ENCODE measurements at places on chromosomes 7 and 10. TPM values are rescaled to one million over a fixed set of nuclear protein-coding genes. Genes with fewer than 3 reads are reported as not detected.

- DNase-seq: no peak
These were observed 52.5 kb upstream of the USP6NL start for GRCh38 chr10:11663763-11664555.

DNA sequence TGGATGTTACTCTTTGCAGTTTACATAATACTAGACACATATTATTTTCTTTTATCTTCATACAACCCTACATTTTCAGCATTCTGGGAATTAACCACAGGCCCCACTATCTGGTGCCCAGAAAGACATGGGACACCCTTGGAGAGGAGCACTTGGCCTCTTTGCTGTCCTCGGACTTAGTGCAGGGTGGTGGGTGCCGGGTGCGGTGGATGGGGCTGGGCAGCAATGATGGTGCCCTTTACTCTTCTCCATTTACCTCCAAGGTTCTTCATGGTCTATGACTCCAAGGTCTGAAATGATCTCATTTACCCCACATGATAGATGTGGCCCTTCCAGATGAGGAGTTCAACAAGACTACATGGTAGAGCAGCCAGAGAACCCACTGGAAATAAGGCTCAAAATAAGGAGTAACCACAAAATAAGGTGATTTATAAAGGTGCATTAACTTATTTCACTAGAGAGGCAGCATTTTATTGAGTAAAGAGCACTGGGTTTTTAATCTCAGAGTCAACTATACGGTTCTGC is 56.2 kb upstream of the IGFBP3 start:
- DNase-seq: no peak

DNA sequence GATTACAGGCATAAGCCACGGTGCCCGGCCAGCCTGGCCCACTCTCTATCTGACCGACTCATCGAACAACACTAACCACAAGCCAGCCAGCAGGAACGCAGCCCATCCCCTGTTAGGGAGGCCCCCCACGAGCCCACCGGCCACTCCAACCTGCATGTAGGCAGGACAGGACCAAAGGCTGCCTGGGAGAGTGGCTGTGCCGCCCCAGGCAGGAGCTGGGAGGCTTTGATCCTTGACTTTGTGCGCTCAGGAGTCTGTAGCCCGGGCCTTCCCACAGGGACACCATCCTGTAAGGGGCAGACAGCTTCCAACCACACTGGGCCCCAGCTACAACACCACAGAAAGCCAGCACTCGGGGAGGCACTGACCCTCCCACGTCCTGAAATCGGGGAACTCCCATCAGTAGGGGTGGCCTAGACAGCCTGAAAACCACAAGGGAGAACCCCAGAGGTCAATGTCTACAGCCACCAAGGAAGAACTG is 29.4 kb downstream of the GRID1 start:
- DNase-seq: peak; percentile 34

DNA sequence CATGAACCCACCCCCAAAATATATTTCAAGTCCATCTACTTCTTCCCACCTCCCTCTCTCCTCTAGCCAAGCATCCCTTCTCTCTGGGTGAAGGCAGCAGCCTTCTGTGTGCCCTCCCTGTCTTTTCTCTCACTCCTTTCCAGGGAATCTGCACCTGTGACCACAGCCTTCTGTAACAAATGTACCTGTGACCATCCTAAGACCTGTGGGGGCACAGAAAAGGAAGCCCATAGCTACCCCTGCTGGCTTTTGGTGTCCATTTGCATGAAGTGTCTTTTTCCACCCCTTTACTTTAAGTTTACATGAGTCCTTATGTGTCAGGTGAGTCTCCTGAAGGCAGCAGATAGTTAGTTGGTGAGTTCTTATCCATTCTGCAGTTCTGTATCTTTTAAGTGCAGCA is 2.0 kb upstream of the TBXAS1 start:
- no peak for DNase-seq

GRCh38 chr7:20122073-20122472 is 95.1 kb downstream of the MACC1 start:
- no peak for DNase-seq

GRCh38 chr7:138137423-138138171 is 61.3 kb downstream of the AKR1D1 start:
- DNase-seq: no peak

GRCh38 chr7:519484-520390 is at the start of gene PDGFA:
Gene PDGFA (minus strand): TSS chr7:519846. CDS start chr7:519001, 845 bp downstream.
- DNase-seq: peak; percentile 74

GRCh38 chr10:43939389-43939938 is 290.8 kb upstream of the ZNF32 start:
- no peak for DNase-seq

DNA sequence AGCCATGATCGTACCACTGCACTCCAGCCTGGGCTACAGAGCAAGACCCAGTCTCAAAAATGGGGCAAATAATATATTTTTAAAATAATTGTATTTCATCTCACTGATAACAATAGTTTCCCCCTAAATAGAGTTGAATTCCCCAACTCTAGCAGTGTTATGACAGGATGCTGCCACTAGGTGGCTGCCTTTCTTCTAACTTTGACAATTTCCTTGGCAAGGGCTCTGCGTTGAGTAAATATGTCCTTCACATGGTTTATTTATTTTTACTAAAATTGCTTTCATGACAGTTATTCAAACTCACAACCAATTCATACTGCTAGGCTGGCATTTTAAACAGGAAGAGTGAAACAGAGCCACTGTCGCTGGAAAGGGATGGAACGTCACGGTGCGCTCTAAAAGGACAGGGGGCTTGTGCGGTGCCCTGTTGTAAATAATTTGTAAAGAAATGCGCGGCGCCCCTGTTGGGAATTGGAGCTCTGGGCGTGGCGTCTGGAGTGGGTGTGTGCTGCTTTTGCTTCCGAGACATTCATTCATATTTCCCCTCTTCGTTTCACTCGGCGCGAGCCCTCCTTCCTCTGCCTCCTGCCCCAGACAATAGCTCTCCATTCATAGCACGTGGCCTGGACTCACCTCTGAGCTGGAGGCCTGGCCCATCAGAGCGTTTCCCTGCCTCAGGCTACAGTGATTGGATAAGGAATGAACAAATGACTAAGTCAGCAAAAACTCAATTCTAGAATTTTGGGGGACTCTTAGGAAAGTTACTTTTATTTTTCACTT is 20.5 kb upstream of the PITRM1 start:
- no peak for DNase-seq

DNA sequence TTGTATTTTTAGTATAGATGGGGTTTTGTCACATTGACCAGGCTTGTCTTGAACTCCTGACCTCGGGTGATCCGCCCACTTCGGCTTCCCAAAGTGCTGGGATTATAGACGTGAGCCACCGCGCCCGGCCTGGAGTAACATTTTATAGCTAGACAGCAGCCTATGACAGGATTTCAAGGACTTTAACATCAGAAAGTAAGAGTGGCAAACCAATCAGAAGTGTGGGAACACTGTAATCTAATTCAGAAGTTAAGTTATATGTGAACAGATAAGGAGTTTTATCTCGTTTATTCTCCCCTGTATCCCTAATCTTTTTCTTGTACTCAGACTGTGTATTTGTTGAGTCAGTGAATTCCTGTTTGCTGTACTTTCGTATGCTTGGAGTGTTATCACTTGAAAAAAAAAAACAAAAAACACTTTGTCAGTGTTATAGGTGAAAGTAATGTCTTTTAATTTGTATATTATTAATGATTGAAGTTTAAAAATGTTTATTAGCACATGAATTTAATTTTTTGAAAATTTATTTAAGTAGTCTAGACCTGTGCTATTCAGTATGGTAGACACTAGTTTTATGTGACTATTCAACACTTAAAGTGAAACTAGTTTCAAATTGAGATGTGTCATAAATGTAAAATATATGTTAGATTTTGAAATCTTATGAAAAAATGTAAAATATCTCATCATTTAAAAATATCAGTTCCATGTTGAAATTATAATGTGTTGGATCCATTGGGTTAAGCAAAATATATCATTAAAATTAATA is 38.6 kb downstream of the RSBN1L start:
- DNase-seq: no peak

The ZFAND2A gene
- total RNA-seq: 6.0 TPM

The FAM25C gene
- not detected for total RNA-seq

The TIAL1 gene
- total RNA-seq: 75.1 TPM

The PKD1L1 gene
- 1.9 TPM for total RNA-seq

The ARHGAP19 gene
- total RNA-seq: 5.9 TPM

The GIMAP7 gene
- total RNA-seq: 22.2 TPM

The IGFBP3 gene
- total RNA-seq: 52.3 TPM
